Upper lobe of left lung (tissue), 6 donors: ENCODE measurements at places on chromosomes 3 and 15.
A peak's percentile ranks its signal among the peaks of the same experiment; 100 is the strongest.

DNA sequence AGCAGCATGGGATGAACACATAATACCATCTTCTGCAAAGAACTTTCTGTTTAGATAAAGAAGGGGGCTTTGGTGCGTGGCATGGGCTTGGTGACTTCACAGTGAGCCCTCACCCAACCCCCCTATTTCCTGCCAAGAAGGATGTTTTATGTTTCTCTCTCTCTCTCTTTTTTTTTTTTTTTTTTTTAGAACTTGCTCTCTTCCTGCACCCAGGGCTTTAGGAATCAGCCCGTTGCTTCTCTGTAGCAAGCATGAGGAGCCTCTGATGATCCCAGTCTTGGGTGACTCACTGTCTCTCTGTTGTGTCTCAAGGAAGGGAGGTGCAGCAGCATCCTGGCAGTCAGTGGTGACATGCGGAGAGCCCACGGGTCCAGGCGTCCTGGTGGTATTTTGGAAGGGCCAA, 49.1 kb downstream of the CCK start:
- no peak for DNase-seq

DNA sequence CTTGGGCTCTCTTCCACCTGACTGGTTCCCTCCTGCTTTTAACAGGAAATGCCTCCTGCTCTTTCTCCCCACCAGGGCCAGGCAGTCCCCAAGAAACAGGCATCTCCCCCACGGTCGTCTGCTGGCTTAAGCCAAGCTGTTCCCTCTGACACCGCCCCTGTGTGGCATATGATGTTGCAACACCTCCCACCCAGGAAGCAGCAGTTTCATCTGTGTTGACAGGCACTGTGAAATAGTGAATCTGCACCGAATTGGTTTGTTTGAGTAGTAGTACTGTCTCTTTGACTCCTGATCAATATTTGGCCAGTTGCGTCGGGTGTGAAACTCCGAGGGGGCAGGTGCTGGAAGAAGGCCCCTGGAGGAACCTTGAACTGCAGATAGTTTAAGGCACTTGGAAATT, 188.8 kb downstream of the FEZF2 start:
- no peak for DNase-seq

GRCh38 chr3:126858401-126858800, 124.5 kb upstream of the PLXNA1 start:
- no peak for DNase-seq

GRCh38 chr3:113241292-113242095, 30.1 kb downstream of the BOC start:
- DNase-seq, result no peak

- no peak for DNase-seq
Observed at GRCh38 chr3:62027241-62027640, 346.1 kb downstream of the FEZF2 start.

- no peak for DNase-seq
Observed at GRCh38 chr3:194632809-194633348, 340 bp downstream of the TMEM44 start.

DNA sequence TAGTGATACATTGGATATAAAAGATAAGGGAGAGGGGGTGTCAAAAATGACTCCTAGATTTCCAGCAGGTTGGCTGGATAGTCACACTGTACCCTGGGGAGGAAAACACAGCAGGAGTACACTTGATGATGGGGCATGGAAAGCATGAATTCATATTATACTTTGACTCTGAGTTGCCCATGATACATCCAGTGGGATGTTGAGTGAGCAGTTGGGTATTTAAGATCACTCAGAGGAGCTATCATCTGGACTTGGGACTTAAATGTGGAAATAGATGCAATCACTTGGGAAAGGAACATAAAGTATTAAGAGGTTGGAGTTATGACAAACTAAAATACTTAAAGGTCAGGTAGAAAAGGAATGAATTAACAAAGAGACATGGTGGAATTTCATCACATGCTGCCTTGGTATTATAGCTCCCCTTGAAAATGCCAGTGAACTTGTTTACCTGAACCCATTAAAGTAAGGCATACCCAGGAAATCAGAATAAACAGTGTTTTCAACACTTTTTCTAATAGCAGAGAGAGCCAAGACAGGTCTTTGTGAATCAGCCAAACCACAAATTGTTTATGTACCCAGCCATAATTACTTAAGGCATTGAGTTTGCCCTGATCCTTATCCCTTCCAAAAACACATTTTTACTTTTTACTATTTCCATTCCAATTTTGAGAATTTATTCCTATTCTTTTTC, 49.9 kb upstream of the ABI3BP start:
- DNase-seq, result no peak

GRCh38 chr3:133468251-133468721, 68.4 kb downstream of the BFSP2 start:
- DNase-seq, result no peak

DNA sequence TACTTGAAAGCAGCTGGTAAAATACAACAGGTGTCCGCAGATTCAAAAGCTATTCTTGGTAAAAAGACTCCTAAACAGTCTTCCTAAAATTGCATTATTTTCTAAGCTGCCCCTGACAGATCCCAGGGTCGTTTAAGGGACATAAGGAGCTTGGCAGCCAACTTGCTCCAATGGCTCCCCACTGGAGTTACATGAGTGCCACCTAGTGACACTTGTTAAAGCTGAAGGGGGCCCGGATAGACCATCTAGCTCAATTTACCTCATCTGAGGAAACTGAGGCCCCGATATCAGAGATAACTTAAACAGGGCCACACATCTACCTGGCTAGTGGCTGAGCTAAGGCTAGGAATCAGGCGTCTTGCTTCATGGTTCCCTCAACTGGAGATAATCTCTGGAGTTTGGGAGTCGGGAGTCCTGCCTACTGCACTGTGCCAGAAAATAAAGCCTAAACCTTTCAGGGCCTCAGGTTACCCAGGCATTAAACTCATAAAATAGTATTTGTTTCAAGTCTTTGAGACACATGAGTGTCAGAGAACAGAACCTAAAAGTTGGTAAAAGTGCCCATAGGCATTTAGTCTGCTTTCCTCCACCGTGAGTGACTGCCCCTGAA, 6.5 kb upstream of the TBC1D23 start:
- DNase-seq, result peak; percentile 43

- DNase-seq, result no peak
Observed at GRCh38 chr15:71804226-71804625, 6.1 kb upstream of the NR2E3 start.

DNA sequence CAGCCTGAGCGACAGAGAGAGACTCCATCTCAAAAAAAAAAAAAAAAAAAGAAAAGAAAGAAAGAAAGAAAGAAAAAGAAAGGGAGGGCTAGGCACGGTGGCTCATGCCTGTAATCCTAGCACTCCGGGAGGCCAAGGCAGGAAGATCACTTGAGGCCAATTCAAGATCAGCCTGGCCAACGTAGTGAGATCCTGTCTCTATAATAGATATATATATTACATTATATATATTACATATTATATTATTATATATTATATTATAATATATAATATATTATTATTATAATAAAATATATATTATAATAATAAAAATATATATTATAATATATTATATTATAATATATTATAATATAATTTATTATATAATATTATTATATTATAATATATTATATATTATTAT, 48.9 kb downstream of the PTPN9 start:
- DNase-seq, result no peak

- no peak for DNase-seq
Observed at GRCh38 chr3:54653456-54654195, 274.2 kb downstream of the LRTM1 start.

- no peak for DNase-seq
Observed at GRCh38 chr3:137217733-137218132, 259.9 kb downstream of the IL20RB start.

DNA sequence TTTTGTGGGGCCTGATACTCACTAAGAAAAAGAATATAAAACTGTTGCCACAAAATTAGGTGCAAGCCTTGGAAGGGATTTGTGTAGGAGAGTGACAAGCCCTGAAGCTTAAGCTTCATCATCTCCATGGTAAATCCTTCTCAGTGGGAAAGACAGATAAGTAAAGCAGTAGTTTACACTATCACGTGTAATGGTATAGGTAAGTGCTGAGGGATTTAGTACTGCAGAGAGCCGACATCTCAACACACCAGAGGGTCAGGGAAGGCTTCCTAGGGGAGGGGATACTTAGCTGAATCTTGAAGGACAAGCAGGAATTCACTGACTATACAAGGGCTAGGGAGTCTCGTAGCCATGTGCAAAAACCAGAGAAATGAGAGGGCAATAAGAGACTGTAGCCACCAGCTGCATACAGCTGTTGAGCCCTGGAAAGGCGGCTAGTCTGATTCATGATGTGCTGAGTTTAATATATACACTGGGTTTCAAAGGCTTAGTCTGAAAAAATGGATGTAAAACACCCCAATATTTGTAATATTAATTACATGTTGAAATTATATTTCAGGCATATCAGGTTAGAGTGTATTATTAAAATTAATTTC, 11.1 kb downstream of the SLC24A1 start:
- DNase-seq, result no peak
